ENCODE measurements at places on chromosomes 4 and X.

DNA sequence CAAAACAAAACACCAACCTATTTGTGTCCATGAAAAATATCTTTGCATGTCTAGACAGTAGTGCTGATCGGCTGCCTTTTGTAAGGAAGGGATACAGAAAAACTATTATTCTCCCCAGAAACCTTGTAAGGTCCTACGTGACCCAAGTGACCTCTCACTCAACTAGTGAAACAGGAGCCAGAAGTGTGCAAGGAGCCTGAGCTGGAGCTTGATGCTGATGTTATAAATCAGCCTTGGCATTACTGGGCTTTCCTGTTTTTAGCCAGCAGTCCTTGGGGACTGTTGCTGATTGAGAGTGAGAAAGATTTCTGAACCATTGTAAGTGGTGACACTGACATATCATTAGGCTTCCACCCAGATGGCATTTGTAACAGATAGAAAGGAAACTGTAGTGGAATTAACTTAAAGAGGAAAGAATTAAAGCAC, 100.8 kb upstream of the LIMCH1 start:
- no peak for DNase-seq

DNA sequence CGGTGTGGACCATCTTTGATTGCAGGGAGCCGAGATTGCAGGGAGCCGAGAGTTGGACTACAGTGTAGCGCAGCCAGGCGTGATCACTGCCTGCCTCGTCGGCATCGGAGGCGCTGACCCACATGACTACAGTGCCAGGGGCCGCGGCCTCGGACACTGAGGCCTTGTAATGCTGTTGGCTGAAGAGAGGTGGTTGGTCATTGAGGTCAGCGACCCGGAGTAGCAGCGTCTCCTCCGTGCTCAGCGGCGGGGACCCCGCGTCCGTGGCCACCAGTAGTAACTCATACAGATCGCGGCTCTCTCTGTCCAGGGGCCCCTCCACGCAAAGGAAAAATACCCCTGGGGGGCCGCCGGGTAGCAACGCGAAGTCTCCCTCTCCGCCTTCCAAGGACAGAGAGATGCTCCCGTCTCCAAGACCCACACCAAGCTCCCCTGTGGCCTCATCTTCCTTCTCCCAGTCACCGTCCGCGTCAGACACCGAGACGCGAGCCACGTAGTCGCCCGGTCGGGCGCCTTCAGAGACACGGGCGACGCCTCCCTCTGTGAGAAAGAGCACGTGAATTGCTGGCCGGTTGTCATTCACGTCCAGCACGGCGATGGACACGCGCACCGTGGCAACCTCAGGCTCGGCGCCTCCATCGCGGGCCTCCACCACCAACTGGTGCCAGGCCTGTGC, 1.9 kb downstream of the DCHS2 start:
- DNase-seq: no peak

DNA sequence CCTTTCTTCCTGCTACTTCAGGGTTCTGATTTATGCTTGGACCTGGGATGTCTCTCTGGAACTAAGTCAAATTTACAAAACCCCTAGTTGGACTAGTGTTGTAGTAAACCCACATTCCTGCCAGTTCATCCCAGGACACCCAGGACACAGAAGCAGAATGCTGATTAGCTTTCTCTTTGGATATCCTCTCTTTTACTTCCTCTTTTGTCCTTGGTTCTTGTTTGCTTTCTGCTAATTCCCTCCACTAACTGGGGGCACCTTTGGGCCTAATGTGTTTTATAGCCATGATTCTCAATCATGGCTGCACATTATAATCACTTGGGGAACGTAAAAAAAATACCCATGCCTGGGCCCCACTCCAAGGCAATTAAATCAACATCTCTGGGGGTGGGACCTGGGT, 42.5 kb downstream of the LANCL3 start:
- no peak for DNase-seq

GRCh38 chr4:78517050-78517652, 34.4 kb upstream of the ANXA3 start:
- DNase-seq: peak; percentile 26

DNA sequence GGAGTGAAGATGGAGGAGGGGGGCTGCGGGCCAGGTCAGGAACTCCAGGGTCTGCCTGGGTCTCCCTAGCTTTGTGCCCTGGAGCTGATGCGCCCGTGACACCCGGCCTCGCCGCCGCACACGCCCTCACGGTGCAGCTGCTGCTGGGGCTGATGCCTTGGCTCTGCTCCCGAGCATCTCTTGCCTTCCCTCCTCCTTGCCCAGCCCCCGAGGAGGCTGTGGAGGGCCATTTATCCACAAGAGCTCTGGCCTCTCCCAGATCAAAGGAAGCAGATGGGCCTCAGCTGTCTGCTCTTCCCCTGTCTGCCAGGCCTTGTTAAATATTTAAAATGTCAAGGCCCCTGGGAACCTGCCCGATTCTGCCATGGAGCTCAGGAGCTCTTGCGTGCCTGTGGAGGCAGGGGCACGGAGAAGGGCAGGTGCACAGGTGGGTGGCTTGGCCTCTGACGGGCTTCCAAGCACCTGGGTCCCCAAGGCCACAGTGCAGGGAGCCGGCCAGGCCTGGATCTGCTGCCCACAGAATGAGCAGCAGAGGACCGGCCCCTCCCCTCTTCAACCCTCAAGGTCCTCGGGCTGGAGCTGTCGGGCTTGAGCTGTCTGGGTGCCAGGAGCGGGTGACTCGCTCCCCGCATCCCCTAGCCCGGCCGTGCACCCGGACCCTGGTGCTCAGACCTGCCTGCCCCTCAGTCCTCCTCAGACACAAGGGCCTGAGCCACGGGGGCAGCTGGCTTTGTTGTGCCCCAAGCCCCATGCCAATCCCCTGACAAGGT, 20.3 kb downstream of the ATP2B3 start:
- no peak for DNase-seq

DNA sequence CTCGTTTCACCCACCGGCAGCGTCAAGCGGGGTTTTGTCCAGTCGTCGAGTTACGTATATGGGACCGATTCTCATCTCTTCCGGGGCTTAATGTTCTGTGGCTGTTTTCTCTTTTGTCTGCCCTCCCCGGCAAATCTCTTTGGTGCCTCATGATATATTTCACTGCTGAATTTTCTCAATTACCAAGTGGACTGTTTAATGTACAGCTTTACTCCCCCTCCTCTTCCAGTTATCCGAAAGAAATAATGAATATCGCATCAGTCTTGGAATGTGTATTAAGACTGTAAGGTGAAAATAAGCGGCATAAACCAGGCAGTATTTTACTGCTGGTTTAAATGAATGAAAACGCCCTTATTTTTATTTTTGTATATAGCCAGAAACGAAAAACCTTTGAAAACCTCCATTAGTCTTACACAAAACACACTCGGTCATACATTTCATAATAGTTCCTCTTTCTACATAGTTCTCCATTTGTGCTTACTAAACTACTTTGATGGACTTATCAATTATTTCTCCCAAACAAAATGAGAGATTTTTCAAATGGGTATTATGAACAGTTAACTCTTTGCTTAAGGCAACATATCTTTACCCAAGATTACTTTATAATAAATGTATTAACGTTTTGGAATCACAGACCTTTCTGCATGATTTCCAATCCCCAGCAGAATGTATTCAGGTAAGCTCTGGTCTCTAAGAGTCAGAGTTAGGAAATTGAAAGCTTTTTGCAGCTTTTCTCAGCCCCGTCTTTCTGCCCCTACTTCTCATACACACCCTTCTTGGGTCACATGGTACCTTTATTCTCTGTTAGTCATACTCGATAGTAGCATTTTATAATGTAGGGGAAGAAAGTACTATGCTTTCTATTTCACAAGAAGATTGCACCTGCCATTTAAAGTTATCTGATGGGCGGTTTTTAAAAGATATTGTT, 979 bp downstream of the RP2 start:
- peak; percentile 25 for DNase-seq

DNA sequence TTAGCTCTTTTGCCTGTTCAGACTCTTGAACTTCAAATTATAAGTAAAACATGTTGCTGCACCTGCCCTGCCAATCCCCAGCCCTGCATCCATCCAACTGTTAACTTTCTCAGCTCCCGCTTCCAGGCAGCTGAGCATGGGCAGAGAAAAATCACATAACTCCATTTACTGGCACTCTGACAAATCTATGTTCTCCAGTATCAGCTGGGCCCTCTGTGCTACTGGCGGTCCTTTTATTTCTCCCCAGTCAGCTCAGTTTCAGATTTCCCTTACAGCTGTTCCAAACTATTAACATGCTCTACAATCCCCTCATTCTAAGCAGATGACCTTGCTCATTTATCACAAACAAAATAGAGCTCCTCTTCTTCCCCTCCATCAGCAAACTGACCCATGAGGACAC, 240.4 kb upstream of the TET2 start:
- no peak for DNase-seq

- DNase-seq: no peak
Observed at GRCh38 chr4:154961263-154961662, 180.2 kb downstream of the RBM46 start.

DNA sequence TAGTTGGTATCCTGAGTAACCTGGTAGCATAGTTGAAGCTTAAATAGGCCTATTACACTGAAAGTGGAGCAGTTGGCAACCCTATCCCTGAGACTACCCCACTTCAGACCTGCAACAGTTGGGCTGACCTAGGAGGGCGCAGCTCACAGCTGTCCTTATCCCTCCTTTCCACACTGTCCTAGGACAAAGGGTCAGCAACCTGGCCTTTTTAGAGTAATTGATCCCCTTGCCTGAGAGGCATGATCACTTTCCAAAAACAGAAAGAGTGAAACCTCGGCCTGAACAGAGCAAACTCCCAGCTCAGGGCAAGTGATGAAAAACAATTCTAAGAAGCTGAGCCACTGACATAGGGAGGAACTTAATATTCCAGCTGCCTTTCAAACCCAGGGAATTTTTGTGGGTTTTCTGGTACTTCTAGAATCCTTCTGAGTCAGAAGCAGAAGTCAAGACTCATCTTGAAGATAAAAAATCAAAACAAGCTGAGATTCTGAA, 94.9 kb upstream of the MYOZ2 start:
- DNase-seq: no peak

DNA sequence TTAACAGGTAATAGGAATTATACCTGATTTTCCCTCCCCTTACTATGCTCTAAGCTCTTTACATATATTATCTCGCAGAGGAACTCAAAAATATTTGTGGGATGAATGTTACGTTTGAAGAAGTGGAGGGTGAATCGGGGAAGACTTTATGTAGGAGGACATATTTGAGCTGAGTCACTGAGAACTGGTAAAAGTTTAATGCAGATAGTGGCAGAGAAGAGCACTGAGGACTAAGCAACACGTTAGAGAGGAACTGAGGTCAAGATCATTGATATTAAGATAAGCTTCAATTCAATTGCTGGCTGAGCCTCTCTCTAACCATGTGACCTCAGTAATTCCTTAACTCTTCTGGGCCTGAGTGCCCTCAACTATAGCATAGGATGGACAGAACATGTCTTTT, 26.4 kb upstream of the ELOVL6 start:
- DNase-seq: no peak

DNA sequence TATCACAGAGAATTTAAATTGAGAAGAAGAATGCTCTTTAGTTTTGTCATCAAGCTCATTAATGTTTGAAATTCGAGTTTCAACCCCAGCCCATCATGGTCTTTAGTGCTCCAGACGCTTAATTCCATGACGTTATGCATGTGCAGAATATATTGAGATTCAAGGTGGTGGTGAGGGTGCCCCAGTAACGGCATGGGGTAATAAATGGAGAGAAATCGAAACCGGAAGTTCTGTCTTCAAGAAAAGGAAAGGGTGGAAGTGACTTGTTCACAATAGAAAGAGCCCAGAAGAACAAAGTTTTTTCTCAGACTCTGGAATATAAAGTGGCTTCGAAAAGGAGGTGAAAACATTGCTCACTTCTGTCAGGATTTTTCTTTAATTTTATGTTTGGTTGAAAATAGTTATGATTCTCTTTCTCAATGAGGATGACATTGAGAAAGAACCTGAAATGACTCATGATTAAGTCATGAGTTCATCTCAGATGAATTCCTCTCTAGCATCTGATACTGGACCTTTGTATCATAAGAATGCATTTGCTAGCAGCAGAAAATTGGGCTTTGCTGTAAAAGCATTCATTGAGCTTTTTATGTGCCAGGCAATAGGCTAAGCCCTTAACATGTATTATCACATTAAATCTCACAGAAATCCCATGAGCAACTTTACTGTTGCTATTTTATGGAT, 779 bp upstream of the DDX60L start:
- DNase-seq: peak; percentile 78

DNA sequence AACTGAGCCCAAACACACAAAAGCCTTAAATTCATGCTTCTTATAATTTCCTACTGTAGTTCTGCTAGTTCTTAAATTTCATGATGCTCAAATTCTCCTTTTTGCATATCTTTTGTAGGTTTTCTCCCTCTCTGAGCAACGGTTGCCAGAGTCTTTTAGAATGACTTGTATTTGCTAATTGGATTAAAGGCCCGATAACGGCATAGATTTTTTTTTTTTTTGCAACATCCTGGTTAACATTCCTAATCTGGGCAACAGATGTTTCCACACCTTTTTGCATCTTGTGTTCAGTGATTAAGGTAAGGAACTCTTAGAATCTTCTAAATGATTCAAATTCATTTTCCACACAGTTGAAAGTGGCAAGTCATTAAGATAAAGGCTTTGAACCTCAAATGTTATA, 66.3 kb upstream of the ADGRG2 start:
- DNase-seq: no peak

- DNase-seq: peak; percentile 63
Observed at GRCh38 chr4:172998527-172999469, 169.8 kb upstream of the GALNT7 start.

GRCh38 chr4:147560625-147561024, 56.6 kb upstream of the TMEM184C start:
- DNase-seq: no peak

DNA sequence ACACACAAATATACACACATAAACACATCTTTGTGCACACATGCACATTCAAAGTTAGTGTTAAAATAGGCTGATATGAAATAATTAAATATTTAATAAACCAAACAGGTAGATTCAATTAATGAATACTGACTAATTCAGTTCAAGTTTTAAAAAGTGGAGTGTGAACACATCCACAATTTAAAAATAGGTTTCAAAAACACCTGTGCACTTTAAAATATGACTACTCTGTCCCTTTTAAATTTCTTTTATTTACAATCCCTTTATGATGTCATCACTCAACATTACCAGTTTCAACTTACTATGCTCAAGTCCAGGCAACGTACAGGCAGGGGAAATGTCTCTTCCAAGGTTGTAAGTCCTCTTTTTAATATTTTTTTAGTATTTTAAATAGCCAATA, at the start of gene CYLC1:
TSS of gene CYLC1 (plus strand) at position 301 of the 400 bp plus-strand sequence. CDS start at position 338, 37 bp downstream.
- no peak for DNase-seq

DNA sequence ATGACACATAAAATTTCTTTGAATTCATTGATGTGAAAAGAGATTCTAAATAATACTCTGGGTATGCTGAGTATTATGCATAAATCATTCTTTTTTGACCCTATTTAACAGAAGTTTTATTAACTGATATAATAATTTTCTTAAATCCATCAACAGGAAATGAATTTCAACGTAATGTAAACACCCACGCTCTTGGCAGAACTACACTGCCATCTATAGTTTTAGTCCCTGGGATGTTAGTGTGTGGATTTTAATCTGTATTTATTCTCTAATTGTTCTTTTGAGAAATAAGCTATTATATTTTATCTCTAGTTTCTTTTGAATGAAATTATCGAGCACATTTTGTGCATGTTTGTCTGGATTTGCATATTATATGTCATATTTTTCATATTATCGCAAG, 666.8 kb upstream of the NDST4 start:
- DNase-seq: no peak
